DMS79 treated with DMSO at 0.1 percent for 48 hours (cell line): ENCODE measurements at places on chromosomes 4 and X.

DNA sequence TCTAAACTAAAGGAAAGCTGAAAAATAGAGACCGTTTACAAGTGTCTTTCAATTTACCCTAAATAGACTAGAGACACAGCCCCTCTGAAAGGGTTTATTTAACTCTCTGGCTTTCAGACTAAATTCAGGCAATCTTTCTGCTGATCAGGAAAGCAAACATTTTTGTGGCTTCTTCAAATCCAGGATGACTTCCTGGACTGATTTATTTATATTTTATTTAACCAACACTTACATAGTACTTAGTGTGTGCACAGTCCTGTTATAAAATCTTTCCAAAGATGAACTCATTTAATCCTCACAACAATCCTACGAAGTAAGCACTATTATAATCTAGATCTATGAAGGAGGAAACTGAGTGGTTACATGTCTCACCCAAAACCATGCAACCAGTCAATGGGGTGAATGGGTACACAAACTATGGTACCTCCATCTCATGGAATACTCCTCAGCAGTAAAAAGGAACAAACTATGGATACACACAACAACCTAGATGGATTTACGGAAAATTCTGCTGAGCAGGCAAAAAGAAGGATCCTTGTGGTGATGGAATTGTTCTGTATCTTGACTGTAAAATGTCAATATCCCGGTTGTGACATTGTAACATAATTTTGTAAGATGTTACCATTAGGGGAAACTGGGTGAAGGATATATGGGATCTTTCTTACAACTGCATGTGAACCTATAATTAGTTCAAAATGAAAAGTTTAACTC lies 64.1 kb upstream of the MAMLD1 start:
- DNase-seq: no peak

DNA sequence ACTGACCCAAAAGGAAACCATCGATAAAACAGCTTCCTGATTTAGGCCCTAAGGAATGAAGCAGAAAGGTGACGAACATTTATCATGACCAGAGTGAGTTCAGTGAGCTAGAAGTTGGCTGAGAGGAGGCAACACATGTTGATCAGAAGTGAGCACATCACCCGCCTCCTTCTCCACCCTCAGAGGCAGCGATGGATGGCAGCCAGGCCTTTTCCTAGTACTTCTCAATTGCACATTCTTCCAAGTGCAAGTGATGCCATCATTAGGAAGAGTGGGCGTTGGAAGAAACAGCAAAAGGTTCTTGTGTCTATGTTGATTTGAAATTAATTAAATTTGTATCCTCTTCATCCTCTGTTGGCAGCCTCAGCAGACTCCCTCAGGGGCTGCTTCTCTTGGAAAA lies 51.7 kb downstream of the TMEM154 start:
- no peak for DNase-seq

DNA sequence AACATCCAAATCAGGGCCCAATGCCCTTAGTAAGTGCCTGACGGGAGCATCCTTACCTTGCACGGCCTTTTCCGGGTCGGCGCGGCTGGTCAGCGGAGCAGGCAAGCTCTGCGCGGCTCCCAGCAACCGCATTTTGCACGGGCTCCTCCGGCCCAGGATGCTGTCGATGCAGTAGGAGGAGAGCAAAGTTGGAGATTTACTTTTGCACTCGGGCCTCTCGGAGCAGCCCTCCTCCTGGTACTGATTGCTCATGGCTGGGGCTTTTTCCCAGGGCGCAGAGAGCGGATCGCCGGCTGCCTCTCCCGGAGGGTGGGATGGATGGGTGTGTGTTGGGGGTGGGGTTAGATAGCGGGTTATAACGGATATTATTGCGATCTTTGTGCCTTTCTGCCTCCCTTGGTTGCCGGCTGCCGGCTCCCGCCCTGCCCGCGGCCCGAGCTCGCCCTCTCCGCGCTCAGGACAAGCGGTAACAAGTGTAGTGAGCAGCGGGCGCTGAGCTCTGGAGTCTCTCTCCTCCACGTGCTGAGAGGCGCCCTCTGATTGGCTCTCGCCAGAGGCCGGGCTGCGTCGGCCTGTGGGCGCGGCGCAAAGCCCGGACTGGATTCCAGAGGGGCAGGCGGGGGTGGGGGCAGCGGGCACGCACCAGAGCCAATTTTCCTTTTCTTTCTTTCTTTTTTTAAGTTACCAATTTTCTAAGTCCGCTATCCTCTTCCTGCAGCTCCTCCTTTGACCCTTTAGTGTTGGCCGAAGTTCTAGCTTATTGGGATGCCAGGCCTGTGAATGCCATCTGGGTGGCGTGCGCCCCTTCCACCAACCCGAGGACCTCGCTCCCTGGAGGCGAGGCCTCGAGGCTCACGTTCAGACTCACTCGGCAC lies at the start of gene ARX:
Gene ARX, minus strand, starts transcription at position 480 of the 875 bp plus-strand sequence. Its CDS starts 228 bp downstream, at position 252.
- no peak for DNase-seq

DNA sequence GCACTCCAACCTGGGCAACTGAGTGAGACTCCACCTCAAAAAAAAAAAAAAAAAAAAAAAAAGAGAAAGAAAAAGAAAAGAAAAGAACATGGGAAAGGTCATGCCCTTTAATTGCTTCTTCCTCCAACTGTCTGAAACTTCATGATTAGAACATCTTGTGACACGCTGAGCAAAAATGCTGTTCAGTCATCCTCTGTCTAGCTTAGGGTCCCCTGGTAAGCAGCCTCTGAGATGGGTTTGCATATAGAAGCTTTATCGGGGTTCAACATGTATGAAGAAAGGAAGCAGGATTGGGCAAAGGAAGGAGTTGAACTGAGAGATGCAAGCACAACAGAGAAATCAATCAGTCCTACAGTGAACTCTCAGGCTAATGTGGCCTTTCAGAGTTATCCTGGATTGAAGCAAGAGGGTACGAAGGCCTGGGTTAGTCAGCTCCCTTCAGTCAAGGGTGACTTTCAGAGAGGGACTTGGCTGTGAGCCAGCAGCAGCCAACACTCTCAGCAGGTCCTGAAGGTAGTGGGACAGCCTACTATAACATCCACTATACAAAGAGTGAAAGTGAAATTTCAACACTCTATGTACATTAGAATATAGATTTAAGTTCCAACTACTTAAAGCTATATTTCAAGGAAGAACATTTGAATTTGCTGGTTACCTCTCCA lies 11.4 kb downstream of the MAOB start:
- DNase-seq: no peak

DNA sequence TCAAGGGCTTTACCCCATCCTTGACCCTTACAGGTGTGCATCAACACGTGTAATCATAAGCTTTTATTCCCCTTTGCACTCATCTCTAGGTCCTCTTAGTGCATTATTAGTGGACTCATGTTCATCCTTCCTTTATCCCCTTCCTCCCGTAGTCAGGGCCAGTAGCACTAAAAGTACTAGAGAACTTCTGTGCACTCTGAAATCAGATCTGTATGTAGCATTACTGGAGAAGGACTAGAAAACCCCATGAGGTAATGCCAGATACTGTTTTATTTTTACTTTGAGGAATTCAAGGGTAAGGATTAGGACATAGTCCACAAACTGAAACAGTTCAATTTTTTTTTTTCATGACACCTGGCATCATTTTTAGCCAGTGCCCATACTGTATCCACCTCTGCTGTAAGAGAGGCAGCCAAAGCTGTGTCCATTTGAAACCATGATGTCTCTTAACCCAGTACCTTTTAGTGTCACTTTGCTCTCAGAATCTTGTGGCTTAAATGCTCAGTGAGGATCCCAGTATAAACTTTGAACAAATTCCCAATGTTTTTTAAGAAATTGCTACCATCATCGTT lies 134.7 kb downstream of the FNIP2 start:
- DNase-seq: no peak

GRCh38 chr4:38290366-38290765 lies 330.2 kb downstream of the PTTG2 start:
- no peak for DNase-seq

DNA sequence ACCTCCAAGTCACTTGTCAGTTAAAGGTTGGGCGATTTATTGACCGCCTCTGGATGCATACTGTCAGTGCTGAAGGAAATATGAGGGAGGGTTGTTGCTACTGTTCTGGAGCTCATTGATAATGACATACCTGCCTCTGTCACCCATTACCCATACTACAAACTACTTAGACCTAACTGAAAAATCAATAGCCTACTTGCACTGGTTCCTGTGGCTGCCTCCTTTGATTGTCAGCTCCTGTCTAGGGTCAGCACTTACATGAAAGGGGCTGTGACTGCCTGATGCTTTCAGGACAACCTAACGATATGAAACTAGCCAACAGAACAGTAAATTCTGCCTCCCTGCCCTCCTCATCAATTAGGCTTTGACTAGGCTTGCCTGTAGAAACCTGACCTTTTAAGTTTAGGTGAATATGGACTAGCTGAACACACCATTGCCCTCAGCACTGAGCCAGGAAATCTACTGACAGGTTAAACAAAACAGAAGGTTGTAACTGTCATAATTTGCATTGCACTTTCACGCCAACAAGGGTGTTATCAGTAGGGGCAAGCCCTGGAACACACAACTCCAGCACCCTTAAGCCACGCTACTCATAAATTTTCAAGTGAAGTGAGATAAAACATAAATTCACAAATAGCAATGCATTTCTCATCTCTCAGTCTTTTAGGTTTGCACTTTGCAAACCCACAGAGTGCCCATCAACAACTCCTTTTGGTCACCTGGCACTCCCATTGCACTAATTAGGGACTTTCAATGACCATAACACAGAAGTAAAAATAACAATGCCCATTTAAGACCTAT lies 9.0 kb upstream of the MAB21L2 start:
- DNase-seq: no peak

DNA sequence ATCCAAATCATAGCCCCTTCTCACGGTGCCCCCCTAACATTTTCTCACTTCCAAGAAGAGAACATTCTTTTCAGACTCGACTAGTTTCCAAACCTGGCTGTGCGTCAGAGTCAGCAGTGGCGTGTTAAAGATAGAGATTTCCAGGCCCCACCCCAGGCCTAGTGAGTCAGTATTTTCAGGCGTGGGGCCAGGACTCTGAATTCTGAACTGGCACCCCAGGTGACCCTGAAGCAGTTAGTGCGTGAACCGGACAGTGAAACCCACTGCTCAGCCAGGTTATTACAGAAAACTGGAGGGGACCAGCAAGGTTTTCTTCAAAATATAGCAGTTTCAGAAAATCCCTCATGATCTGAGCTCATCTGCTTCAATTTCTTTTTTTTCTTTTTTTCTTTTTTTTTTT lies 35.0 kb upstream of the BCOR start:
- DNase-seq: no peak

DNA sequence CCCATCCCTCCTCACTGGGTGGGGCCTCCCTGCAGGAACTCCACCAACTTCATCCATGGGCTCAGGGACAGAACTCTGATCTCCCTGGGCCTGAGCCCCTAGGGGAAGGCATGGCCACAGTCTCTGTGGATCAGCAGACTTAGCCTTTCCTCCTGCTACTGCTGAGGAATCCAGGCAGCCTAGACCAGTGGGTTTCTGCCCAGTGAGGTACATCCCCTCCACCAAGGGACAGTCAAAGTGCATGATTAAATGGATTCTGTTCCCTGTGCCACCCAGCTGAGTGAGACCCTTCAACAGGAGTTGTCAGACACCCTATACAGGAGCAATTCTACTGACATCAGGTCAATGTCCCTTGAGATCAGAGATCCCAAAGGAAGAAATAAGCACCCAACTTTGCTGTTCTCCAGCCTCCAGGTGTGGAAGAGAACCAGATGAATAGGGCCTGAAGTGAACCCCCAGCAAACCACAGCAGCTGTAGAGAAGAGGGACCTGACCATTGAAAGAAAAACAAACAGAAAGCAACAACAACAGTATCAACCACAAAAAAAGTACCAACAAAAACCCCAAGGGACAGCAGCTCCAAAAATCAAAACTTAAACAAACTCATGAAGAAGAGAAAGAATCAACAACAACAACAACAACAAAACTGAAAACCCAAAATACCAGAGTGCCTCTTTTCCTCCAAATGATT lies 84.8 kb downstream of the CHIC1 start:
- no peak for DNase-seq

DNA sequence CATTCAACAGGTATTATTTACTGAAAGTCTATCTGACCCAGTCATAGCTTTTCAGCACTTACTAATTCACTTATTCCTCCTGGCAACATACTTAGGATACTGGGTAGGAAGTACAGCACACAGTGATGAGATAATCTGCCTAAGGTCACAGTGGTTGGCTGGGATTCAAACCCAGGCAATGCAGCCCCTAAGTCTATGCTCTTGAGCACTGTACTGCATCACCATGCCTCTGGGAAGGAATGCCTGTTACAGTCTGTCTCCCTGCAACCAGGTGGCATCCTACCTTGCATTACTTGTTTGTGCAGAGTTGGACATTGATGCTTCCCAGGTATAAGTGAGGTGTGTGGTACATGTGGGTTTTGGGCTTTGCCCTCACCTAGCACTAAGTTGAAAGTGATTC lies 21.5 kb upstream of the LRAT start:
- no peak for DNase-seq

DNA sequence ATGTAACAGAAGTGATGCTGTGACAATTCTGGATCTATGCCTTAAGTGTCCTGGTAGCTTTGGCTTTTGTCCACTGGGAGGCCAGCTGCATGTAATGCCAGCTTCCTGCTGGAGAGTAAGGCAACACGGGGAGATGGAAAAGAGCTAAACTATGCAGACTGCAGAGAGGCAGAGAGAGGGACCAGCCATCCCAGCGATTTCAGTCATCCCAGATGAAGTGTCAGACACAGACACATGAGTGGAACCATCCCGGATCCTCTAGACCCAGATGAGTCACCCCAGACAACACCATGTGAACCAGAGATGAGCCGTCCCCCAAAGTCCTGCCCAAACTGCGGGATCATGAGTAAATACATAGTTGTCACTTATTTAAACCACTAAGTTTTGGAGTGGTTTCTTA lies 14.6 kb downstream of the SRPX start:
- no peak for DNase-seq

DNA sequence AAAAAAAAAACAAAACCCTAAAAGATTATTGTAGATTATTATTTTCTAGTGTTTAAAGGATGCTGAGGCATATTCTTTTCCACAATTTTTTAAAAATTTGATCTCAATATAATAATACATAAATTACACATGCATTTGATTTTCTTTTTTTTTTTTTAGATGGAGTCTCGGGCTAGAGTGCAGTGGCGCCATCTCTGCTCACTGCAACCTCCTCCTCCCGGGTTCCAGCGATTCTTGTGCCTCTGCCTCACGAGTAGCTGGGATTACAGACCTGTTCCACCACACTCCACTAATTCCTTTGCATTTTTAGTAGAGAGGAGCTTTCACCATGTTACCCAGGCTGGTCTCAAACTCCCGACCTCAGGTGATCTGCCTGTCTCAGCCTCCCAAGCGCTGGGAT lies 83.5 kb upstream of the TSPAN5 start:
- no peak for DNase-seq

DNA sequence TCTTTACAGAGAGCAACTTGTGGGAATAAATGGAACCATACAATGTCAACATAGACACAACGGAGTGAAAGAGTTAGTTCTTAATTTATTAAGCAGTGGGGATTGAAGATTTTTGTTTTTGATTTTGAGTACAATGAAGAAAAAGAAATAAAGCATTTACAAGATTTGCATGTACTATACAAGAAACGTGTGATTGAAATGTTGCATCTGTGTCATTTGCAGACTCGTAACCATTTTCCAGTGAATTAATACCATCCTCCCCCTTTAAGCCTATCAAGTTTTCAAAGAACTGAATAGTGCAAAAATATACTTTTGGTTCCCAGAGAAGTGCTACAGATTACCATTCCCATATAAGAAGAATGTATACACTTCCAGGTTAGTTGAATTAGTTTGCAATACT lies 8.6 kb upstream of the KDR start:
- DNase-seq: no peak
